AG10803 (cell line): ENCODE measurements at places on chromosomes 3 and 15.

DNA sequence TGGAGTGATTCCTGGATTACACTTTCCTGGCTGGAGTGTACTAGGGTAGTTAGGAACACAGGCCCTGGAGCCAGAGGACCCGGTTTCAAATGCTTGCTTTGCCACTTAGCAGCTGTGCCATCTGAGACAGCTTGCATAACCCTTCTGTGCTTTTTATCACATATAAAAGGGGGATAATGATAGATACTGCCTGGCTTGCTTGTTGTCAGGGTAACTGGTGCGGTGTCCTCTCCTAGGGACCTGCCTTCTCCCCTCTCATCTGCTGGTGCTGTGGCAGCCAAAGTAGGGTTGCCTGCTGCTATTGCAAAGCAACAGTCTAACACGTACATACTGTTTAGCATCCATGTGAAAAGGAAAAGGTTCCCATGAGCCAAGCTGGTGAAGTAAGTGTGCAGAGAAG lies 137.8 kb downstream of the LRTM1 start:
- no peak for DNase-seq

GRCh38 chr3:105835606-105836005 lies 33.2 kb downstream of the CBLB start:
- no peak for DNase-seq

- peak; percentile 89 for DNase-seq
These were observed 43.2 kb upstream of the CMSS1 start for GRCh38 chr3:99774467-99774866.

DNA sequence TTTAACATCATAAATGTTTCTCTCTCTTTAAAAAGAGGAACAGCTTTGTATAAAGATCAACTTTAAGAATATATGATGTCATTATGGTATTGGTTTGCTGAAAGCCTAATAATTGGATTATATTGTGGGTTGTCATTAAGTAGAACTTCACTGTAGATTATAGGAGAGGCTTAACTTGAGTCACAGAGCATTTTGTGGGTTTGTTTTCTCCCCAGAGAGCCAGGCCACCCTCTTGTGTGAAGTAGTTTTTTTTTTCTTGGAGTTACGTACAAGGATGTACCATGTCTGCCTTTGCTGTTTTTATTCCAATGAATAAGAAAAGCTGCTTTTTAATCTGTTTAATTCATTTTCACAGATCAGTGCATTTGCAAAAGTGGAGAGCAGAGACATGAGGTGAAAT lies 354.8 kb upstream of the TBL1XR1 start:
- no peak for DNase-seq

GRCh38 chr3:16055606-16056211 lies 118.8 kb upstream of the GALNT15 start:
- DNase-seq, result peak; percentile 9

GRCh38 chr15:75455424-75455981 lies 4.0 kb upstream of the SIN3A start:
- peak; percentile 75 for DNase-seq
